Activated CD4-positive, alpha-beta T cell treated with anti-CD3 and anti-CD28 coated beads for 36 hours (primary cell): ENCODE measurements at places on chromosomes 16 and 17. TPM values are rescaled to one million over a fixed set of nuclear protein-coding genes. Genes with fewer than 3 reads are reported as not detected.

DNA sequence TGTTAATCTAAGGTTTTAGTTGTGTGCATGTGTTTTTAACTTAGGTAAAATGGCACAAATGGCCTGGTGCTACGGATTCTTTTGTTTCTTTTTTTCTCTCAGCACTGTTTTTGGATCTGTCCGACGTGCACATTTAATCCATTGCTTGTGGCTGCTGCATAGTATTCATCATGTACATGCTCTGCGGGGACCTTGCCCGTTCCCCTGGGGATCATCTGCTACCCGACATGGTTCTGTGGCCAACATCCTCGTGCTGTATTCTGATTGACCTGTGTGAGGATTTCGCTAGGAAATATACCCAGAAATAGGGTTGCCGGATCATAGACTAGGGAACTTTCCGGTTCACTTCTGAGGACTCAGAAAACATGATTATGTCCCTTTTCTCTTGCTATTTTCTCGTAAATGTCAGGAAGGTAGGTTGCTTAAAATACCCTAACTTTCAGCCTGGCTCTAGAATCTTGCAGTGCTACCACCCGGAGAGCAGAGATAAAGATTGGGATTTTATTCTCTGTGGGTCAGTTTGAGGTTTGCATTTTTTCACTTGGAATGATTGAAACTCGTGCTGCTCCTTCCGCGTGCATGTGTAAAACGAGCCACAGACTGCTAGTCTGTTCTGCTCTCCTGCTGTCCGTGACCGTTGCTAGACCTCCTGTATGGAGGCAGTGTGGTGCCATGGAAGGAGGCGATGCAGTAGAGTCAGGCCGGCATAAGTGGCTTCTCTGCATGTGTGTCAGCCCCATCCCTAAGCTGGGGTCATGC, 42.9 kb downstream of the LDHD start:
- peak overlapping the region; percentile 78 for H3K27ac ChIP-seq
- no peaks in the 10 kb centered on the region for H3K27me3 ChIP-seq
- no peak for DNase-seq
- H3K36me3 ChIP-seq: peaks cover 9% of the 10 kb centered on the region

- H3K27me3 ChIP-seq: no peaks in the 10 kb centered on the region
- DNase-seq: peak; percentile 87
- peaks cover 53% of the 10 kb centered on the region for H3K4me1 ChIP-seq
Observed at GRCh38 chr16:89723279-89724250, 2.2 kb downstream of the ZNF276 start.

- H3K4me3 ChIP-seq: no peak overlapping the region
- no peak for DNase-seq
- H3K4me1 ChIP-seq: peaks cover 3% of the 10 kb centered on the region
- H3K36me3 ChIP-seq: peaks cover 5% of the 10 kb centered on the region
- H3K27ac ChIP-seq: no peak overlapping the region
- no peaks in the 10 kb centered on the region for H3K27me3 ChIP-seq
Observed at GRCh38 chr16:70793851-70794502, 7.0 kb downstream of the VAC14 start.

- H3K4me1 ChIP-seq: peaks cover 32% of the 10 kb centered on the region
- no peaks in the 10 kb centered on the region for H3K27me3 ChIP-seq
- DNase-seq: no peak
- peak overlapping the region; percentile 6 for H3K27ac ChIP-seq
- peaks cover 38% of the 10 kb centered on the region for H3K36me3 ChIP-seq
Observed at GRCh38 chr16:4410335-4411075, 5.9 kb downstream of the CORO7 start.

Gene KRT16
- total RNA-seq: not detected

Gene PTX4
- total RNA-seq: not detected

DNA sequence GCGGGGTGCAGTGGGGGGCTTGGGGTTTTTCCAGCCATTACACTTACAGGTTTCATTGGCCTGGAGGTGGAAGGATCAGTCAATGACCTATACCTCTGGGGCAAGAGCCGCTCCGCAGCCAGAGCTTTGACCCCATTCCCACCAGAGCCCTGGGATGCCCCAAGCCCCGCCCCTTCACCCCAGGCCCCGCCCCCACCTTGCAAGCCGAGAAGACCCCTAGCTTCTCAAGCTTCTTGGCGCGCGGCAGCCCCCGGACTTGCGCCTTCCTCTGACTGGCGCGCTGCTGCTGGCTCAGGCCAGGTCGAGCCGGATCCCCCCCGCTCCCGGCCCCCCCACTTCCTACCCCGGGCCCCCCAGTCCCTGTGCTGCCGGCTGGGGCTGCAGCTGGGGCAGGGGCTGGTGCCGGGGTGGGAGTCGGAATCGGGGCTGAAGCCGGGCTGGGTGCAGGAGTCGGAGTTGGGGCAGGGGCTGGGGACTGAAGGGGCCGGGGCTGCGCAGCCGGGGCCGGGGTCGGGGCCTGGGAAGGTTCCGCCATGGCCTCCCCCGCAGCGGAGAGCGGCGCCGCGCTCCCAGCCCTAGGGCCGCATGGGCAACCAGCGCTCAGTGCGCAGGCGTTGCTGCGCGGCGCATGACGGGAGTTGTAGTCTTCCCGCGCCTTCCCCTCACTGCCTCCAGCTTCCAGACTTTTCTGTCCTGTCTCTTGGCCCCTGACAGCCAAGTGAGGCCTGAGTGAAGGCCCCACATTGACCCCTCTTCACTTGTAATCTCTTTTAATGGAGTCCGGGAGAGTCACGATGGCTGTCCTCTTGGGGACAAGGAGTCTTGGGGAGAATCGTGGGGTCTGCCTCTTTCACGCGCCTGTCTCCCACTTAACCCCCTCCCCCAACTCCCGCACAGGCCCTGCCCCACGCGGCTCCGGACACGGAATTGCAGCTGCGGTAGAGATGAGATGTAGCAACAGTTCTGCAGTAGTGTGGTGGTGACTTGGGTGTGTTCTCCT, at the start of gene KAT2A:
KAT2A (minus strand) TSS at position 598 of the 1,000 bp plus-strand sequence; CDS start at position 535, 63 bp downstream.
- peaks cover 29% of the 10 kb centered on the region for H3K4me1 ChIP-seq
- peaks cover 32% of the 10 kb centered on the region for H3K36me3 ChIP-seq
- H3K4me3 ChIP-seq: peak within 1 kb of the TSS; percentile 70
- peak within 1 kb of the TSS; percentile 76 for H3K27ac ChIP-seq
- H3K27me3 ChIP-seq: no peaks in the 10 kb centered on the region

- no peaks in the 10 kb centered on the region for H3K27me3 ChIP-seq
- peaks cover 21% of the 10 kb centered on the region for H3K4me1 ChIP-seq
- DNase-seq: no peak
- peaks cover 20% of the 10 kb centered on the region for H3K36me3 ChIP-seq
- peak overlapping the region; percentile 71 for H3K27ac ChIP-seq
Observed at GRCh38 chr17:47820033-47820789, 1.4 kb downstream of the OSBPL7 start.
